ENCODE measurements at places on chromosomes 7 and 10.

DNA sequence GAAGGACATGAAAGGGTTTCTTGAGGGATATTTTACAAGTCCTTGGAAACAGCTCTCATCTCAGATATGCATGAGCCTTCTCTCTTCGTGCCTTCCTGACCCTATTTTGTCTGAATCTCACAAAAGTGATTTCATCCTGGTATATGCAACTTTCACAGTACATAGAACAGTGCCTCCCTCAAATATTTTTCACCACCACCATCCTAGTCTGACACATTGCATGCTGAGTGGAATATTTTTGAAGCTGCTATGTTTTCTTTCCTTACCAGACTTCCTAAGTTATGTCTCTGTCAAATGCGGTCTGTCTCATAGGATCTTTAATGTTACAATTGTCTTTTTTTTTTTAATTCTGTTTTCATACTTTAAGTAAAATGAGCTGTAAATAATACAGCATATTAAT, 673.3 kb upstream of the LRRN3 start:
- DNase-seq = no peak

GRCh38 chr7:6504996-6505395, 46.3 kb downstream of the GRID2IP start:
- no peak for DNase-seq

DNA sequence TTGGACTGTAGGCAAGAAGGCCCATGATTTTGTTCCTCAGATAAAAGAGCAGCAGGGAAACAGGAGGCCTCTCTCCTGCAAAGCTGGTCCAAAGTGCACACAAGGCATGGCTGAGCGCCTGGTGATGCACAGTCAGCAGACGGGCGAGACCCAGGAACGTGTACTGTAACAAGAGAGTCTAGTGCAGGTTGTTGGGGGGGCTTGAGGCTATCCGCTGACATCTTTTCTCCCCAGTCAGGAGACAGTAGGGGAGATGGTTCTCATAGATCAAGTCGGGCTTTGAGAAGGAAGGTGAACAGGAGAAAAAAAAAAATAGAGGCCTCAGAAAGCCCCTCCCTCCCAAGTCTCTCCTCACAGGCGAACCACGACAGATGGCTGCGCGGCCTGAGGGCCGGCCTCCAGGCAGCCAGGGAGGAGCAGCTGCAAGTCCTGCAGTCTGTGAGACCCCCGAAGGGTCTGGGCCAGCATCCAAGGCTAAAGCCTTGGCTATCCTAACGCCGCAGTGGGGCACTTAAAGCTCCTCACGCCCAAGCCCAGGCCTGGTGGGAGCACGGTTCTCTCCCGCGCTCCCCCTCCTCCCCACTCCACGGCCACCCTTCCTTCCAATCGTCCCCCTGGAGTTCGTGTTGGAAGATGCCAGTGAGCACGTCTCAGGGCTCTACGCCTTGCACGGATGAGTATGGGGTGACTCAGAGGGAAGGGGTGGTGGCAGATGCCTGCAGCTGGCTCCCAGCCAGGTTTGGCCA, 68.3 kb downstream of the PRKAG2 start:
- no peak for DNase-seq

GRCh38 chr7:27346531-27347275, 104.1 kb downstream of the EVX1 start:
- DNase-seq = no peak

- DNase-seq = no peak
Observed at GRCh38 chr7:1981878-1982230, 250.9 kb downstream of the MAD1L1 start.

DNA sequence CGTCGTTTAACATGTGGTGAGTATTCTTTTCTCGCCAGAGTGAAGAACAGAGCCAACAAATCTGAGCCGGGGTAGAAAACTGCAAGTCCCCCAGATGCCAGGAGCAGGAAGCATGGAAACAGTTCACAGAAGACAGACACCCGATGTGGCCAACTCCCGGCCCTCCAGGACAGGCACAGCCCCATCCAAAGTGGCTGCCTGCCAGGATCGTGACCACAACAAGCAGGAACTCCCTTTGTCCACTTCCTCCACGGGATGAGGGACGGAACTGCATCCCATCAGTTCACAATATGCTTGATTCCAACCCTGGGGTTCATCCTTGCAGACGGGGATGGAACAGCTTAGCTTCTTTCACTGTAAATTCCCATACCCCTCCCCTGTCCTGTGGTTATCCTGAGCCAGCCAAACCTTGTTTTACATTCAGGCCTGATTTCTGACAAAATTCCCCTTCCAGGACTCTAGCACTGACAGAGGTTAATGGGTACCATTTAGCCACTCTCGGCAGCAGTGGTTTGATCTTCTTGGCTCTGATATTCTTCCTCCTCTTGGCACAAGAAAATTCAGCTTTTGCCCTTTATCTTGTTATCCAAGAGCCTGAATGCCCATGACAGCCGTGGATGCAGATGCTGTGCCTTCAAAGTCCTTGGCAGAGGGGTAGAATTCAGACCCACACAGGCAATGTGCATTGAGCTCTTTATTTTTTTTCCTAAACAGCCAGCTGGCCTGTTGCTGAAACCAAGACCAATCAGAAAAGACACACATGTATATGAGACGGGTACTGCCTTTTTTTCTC, 105.5 kb upstream of the FAM204A start:
- DNase-seq = no peak

GRCh38 chr10:130221456-130222375, 85.5 kb downstream of the GLRX3 start:
- no peak for DNase-seq

- DNase-seq = no peak
Observed at GRCh38 chr7:149690688-149691446, 82.5 kb downstream of the ZNF467 start.

DNA sequence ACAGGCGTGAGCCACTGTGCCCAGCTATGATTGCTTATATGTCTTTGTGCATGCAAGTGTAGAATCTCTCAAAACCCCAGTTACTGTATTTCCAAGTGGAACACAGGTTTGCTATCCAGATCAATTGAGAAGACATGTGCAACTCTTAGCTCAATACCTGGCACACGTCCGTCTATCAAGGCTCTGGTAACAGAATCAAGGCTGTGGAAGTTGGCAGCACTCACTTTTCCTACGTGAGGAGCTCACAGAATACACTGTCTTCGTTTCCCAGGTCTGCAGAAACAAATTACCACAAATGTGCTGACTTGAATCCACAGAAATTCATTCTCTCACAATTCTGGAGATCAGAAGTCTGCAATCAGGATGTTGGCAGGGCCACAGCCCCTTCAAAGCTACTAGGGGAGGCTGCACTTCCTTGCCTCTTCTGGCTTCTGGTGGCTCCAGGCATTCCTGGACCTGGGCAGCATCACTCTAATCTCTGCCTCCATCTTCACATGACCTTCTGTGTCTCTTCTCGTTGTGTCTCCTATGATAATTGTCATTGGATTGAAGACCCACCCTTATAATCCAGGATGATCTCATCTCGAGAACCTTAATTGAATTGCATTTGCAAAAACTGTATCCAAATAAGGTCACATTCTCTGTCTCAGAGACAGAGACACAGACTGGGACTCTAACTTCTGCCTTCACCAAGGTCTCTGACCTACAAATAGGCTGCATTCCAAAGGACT, 84.8 kb upstream of the C7orf33 start:
- no peak for DNase-seq

DNA sequence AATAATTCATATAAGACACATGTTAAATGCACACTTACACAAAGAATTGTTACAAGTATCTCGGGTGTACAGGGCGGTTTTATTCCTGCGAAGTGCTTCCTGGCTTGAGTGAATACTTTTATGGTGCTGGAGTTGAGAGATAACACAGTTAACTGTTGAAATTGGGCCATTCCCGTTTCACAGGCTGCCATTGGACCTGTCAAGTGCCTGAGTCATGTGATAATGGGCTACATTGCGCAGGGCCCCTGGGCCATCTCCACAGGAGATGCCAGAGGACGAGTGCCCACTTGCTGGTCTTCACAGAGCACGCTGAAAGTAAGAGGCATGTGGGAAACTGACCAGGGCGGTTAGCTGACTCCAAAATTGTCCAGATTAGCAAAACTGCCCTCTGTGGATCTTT, 4.8 kb downstream of the FBH1 start:
- DNase-seq = no peak

- no peak for DNase-seq
Observed at GRCh38 chr10:112784022-112784461, 166.0 kb upstream of the TCF7L2 start.

GRCh38 chr7:118311121-118311836, 86.8 kb downstream of the ANKRD7 start:
- no peak for DNase-seq

GRCh38 chr7:31108097-31108657, 56.1 kb downstream of the ADCYAP1R1 start:
- DNase-seq = no peak

- DNase-seq = no peak
Observed at GRCh38 chr10:8036506-8037198, 17.8 kb upstream of the GATA3 start.

- DNase-seq = no peak
Observed at GRCh38 chr7:54674891-54675290, 84.1 kb downstream of the SEC61G start.

DNA sequence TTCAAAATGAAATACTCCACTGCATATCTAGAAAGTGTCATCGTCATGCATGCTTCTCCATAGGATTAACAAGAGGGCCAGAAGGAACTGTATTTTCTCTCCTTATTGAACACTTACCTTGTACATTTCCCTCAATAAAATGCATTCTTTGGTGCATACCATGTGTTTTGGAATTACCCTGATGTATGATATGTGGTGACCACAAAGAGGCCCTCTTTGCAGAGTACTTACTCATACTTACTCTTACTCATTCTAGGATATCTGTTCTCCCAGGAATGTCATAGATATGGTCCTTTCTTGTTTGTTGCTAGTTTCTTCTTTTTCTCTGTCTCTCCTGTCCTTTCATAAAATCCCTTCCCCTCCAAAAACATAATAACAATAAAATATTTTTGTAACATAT, 1087.1 kb upstream of the POT1 start:
- no peak for DNase-seq

- no peak for DNase-seq
Observed at GRCh38 chr7:135634191-135634878, 28.0 kb upstream of the STMP1 start.

DNA sequence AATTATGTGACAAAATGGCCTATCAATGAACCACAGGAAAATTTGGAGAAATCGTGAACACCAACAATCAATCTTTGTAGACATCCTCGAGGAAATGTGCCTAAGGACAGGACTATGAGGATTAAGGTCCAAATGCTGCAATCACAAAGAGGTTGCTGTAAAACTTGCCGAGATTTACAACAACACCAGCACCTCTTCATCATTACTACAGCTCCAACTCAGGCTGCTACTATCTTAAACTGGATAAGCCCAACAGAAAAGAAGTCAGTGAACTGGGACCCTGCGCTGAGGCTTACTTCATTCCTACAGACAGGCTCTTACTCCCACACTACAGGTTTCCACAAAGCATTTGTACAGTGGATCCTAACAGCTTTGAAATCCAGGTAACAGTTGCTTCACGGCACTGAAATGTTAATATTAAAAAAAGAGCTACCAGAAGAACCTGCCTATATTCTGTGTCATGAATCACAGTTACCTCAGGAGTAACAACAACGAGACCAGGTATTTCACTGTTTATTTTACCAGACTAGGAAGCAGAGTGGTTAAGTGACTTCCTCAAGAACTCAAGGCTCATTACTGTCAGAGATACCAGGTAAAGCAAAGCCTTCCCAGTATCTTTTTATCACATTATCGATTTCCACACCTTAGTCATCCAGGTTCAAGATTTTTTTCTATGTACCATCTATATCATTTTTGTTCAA, 23.9 kb downstream of the CACUL1 start:
- DNase-seq = no peak

DNA sequence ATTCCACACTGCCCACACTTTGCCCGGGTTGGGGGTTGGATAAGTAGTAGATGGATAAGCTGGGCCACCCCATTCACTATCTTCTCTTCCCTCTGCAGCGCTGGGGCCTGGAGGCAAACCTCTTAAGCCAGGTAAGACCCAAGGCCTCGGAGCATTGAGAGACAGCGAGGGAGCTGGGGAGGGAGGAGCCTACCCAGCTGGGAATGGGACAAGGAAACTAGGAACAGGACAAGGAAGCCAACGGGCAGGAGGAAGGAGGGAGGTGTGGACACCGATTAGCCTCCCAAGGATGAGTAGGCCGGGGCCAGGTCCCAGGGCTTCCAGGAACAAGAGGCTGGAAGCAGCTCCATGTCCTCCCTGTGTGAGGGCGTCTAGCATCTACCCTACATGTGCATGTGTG, 9.6 kb downstream of the ELN start:
- DNase-seq = no peak

GRCh38 chr7:31991846-31992245, 78.4 kb downstream of the PDE1C start:
- no peak for DNase-seq
